ENCODE measurements at places on chromosomes 1 and 21.

- no peak for DNase-seq
Measured at GRCh38 chr1:3558036-3558726, 53.1 kb downstream of the MEGF6 start.

DNA sequence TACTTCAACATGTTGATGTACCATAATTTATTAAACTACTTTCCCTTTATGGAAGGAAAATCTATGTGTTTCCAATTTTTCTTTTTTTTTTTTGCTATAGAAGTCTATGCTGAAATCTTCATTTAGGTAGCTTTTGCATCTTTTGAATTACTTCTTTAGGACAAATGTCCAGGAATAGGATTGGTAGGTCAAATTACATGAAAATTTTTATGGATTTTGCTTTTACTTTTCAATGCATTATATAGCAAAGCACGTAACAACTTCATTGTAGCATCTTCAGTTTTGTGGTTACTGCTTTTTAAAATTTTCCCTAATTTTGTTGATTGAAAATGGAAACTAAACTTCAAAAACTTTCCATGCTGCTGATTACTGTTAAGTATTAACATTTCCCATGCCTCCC lies 12.0 kb upstream of the PLA2G2C start:
- no peak for DNase-seq

GRCh38 chr1:6628971-6629479 lies 4.4 kb downstream of the THAP3 start:
- no peak for DNase-seq

DNA sequence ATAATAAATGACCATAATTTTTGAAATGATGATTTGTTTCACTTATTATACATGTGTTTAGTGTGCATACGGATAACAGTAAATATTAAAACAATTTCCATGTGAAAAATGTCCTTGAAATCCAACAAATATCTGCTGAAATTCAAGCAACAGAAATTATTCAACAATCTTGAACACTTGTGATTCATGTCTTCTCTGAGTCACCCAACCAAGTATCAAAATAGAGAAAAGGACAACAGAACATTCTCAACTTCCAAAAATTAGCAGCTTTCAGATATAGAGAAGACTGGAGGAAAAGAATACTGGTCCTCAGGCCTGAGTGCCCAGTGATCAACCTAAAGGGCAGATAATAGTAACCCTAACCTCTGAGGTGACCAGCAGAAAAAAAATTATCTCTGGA lies 90.8 kb downstream of the VAV3 start:
- peak; percentile 12 for DNase-seq

DNA sequence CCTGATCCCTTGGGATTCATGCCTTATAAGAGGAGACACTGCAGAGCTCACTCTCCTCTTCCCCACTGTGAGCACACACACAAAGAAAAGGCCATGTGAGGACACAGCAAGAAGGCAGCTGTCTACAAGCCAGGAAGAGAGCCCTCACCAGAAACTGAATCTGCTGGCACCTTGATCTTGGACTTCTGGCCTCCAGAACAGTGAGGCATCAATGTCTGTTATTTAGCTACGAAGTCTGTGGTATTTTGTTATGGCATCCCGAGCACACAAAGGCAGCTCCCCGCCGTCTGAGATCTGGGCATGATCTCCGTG lies 47.1 kb upstream of the RPL11 start:
- DNase-seq, result no peak

GRCh38 chr1:2318314-2319278 lies 72.8 kb downstream of the MORN1 start:
- no peak for DNase-seq

GRCh38 chr1:201676197-201676596 lies 137.3 kb downstream of the NAV1 start:
- DNase-seq, result peak; percentile 55

- no peak for DNase-seq
Measured at GRCh38 chr21:42570841-42571387, 57.3 kb downstream of the SLC37A1 start.

- peak; percentile 76 for DNase-seq
Measured at GRCh38 chr1:234616644-234617043, 6.7 kb upstream of the IRF2BP2 start.

- DNase-seq, result peak; percentile 71
Measured at GRCh38 chr1:197180252-197180878, 33.9 kb upstream of the ASPM start.

GRCh38 chr1:52296345-52296744 lies 69.7 kb downstream of the CC2D1B start:
- peak; percentile 55 for DNase-seq

DNA sequence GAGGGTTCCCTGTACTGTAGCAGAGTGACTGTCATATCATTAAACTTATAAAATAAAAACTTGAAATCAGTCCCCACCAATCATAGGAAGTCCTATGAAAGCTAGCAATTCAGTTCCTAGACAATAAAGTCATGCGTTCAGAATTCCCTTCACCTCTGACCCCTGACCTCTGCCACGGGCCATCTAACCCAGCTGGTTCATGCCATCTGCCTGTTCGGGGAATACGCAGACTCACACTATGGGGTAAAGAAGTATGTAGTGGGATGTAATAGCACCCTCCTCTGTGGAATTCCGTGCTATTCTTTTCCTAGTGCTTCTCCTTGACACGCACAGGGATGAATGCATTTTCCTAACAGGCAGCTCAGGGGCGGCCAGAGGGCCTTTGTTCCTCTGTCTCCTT lies 2.1 kb downstream of the GSTM4 start:
- no peak for DNase-seq

DNA sequence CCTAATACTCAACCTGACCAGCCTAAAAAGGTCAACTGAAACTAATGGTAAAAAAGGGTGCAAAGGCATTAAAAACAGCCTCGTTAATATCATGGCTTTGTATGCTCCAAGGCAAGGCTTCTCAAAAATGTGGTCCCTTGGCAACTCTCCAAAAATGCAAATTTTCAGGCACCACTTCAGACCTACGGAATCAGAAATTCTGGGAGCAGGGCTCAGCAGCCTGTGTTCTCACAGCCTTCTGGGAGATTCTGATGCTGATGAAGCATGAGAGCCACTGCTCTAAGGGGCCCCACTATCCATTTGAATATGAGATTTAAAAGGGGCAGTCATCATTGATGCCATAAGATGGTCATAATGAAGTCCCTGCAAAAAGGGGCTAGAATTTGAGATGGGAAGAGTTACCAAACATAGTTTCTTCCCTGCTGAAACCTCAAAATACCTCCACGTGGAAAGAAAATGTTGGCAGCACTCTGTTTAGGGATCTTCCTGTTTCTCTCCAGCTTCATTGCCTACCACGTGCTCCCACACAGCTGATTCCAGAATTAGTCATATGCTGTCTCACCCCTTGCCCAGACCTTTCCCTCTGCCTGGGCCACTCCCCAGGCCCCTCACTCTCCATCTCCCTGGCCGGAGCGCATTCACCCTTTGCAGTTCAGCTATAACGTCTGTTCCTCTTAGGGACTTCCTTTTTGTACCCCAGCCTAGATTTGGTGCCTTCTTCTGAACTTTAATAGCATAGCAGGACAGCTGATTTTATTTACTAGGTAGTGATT lies 46.7 kb downstream of the PHC2 start:
- DNase-seq, result peak; percentile 91

DNA sequence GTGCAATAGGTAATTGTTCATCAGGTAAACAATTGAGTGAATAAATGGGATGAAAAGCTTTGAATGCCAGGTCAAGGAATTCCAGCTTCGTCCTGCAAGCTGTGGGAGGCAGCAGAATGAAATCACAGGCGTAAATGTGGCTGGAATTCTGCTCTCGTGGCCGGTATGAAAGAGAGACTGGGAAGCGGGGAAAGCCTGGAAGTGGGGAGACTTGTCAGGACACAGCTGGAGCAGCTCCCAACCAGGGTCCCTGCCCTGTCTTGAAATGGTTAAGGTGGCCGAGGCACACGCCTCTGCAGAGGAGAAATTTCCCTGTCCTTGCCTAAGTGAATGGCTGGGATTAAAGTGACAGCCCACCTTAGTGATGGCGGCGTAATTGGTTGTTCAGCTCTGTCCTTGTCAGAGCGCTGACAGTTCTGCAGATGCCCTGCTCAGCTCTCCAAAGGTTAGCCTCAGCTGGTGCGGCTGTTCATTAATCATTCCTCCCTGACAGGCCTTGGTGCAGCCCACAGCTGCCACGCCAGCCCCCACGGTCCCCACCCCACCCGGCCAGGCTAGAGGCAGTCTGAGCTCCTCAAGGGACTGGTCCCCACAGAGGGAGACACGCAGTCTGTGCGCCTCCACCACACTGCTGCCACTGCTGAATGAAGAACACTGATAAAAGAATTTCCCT lies 398.3 kb upstream of the POU3F1 start:
- no peak for DNase-seq

Data from fibroblast of lung (primary cell).